ENCODE measurements at places on chromosomes 2 and 18.
A peak's percentile ranks its signal among the peaks of the same experiment; 100 is the strongest.

DNA sequence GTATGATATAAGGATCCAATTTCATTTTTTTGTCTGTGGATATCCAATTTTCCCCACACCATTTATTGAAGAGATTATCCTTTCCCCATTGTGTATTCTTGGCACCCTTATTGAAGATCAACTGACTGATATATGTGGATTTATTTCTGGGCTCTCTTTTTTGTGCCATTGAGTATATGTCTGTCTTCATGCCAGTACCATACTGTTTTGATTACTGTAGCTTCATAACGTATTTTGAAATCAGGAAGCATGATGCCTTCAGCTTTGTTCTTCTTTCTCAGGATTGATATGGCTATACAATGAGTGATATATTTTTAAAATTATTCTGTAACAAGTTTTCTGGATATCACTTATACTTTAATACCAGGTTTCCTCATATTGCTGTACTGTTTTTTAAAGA lies 58.1 kb upstream of the DLX2 start:
- no peak for DNase-seq

- no peak for DNase-seq
Observed at GRCh38 chr2:96251721-96252292, 14.0 kb downstream of the TMEM127 start.

- no peak for DNase-seq
Observed at GRCh38 chr18:1499265-1499664, 594.6 kb downstream of the ADCYAP1 start.

DNA sequence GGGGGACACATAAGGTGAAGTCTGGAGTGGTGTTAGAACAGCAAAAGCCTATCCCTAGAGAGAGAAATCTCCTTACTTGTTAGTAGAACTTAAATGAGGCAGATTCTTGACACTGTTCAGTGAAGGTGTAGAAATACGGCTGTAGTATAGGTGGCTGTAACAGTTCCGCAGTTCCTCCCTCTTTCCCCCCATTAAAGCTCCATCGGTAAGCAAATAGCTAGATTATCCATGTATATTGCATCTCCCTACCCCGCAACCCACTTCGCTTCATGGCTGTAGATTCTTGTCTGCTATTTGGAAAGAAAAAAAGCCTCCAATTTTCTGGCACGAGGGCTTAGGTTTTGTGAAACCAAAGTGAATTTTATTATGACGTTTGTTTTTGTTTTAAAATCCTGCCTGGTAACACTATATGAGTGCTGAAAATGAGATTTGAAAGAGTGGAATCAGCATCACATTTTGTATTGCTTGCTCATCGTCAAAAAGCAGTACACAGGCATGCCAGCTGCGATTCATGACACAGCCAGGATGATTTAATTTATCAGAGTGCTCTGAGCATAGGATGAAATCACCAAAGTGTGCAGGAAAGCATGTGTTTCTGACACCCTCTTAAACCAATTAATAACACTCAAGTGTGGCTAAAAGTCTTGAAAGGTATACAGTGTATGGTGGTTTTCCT lies 1.4 kb downstream of the FAM171B start:
- no peak for DNase-seq

DNA sequence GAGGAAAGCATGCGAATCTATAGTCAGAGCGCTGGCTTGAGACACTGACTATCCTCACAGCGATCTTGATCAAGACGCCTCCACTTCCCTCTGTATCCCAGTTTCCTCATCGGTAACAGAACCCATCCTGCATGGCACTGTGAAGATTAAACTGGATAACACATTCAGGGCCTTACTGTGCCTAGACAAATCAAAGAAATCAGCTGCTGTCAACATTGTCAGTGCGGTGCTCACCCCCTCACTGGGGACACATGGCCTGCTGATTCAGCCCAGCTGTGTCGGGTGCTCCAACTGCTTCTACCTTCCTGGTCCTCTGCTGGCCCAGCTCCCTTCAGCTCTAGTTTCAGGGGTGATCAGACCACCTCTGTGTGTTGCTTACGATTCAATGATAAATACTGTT lies 268.6 kb upstream of the AGAP1 start:
- no peak for DNase-seq

DNA sequence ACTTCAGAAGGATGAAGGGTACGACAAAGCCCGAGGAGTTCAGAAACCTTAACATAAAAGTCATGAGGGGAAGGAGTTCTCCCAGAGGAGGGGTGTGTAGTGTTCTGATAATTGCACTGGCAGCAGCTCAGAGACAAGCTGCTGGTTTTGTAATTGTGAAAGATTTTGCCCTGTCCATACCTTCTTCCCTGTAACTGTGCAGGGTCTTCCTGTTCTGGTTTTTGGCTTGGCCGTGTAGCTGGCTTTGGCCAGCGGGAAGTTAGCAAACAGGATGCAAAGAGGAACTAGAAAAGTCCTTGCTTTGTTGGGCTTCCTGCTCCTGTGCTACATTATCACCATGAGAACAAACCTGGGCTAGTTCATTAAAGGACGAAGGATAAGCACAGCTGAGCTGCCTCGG lies 160.8 kb downstream of the LPIN1 start:
- no peak for DNase-seq

GRCh38 chr2:104444392-104444791 lies 409.5 kb upstream of the POU3F3 start:
- no peak for DNase-seq

DNA sequence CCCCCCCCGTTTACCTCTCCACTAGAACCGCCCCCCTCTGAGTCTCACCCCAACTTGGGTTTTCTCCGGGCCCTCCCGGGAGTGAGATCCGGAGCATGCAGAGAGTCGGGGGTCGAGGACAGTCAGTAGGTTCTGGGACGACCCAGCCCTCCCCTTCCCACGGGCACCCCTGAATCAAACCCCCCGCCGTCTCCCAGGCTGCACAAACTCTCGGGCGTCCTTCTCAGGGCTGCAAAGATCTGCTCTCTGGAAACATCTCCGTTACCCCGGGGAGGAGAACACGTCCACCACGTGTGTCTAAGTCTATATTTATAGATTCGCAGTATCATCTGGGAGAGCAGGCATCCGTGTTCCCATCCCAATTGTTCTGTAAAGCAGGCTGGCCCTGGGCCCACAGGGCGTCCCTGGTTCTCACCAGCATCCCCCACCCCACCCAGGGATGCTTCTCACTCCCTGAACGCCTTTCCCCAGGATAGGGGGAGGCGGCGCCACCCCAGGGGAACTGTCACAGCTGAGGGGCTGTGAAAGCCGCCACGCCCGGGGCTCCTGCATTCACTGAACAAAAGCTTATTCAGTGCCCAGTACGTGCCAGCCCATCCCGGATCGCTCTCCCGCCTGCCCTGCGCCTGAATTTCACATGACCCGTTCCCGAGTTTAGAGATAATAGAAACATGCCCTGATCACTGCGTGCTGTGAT lies 765 bp upstream of the DIPK1C start:
- no peak for DNase-seq

- DNase-seq, result peak; percentile 12
Observed at GRCh38 chr18:26088487-26088886, 1.9 kb downstream of the SS18 start.

DNA sequence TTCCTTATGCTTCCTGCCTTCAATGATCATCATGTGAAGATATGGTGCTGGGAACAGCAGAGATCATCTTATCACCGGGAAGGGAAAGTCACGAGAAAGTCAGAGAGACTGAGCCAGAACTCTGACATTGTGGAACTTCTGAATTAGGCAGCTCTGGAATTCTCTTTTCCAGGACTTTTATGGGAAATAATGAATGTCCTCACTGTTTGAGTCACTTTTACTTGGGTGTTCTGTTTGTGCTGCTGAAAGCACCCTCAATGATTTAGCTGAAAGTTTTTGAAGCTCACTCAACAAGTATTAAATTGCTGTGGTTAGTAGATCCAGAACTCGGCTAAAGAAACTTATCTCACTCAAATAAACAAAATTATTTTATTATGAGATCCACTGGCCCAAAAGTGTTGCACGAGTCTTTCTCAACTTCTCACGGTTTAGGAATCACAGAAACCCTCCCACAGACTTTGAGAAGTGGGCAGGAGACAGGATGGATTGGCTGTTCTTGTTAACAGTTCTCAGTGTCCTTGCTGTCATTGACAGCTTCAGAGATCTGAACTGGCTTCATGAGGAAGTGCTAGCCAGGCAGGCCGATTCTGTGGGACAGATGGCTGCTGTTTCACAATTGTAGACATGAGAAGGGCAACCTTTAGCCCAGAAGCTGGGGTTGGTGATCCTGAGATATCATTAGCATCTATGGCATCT lies 26.4 kb upstream of the ATRAID start:
- DNase-seq, result no peak

DNA sequence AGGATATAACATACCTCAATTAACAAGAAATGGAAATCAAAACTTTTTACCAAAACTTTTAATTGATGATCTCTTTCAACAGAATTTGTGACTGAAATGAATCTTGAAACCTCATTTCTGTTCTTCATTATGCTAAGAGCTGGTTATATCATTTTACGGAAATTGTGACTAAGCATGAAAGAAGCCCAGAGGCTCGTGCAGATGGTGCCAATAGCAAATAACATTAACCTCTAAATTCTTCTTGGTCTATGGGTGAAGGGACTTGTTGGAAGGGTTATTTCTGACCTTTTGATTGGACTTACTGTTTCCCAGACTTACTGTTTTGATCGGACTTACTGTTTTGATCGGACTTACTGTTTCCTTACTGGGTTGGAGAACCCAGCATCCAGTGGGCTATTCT lies 435.6 kb downstream of the TDRD15 start:
- no peak for DNase-seq

DNA sequence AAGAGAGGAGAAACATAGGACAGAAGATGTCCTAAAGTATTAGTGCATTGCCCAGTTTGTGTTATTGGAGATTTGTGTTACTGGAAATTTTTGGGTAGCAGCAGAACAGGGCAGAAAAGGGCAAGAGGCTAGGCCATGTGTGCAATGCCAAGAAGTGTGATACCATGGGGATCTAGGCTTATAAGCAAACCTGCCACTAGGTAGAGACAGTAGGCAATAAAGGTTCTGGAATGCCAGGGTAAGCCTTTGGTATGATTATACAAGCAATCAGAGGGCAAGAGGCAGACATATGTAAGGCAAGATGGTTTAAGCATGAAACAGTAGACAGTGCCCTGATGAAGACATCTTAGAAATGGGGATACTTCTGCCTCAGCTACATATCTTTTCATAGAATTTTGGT lies 12.3 kb upstream of the CERS6 start:
- DNase-seq, result no peak

DNA sequence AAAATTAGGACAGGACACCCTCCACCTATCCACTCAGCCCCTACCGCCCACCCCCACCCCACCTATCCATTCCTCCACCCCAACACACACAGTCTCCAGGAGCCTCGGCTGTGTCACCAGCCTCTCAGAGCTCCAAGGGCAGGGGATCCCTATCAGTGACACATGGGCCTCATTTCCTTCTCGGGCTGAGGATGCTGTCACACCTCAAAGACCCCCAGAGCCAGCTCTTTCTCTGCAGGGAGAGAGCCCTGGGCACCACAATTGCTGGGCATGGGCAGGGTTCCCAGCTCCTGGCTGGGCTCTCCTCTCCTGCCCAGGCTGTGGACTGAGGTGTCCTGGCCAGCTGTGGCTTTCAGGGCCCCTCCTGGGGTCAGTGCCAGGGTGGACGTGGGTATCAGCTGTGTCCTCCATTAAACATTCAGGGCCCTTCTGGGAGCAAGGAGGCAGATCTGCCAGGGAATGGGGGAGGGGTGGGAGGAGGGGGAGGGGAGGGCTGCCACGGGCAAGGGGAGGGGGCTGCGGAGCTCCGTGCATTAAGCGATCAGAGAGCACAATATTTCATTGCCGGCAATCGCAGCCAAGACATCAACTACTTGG lies 14.3 kb upstream of the ECEL1 start:
- DNase-seq, result no peak

DNA sequence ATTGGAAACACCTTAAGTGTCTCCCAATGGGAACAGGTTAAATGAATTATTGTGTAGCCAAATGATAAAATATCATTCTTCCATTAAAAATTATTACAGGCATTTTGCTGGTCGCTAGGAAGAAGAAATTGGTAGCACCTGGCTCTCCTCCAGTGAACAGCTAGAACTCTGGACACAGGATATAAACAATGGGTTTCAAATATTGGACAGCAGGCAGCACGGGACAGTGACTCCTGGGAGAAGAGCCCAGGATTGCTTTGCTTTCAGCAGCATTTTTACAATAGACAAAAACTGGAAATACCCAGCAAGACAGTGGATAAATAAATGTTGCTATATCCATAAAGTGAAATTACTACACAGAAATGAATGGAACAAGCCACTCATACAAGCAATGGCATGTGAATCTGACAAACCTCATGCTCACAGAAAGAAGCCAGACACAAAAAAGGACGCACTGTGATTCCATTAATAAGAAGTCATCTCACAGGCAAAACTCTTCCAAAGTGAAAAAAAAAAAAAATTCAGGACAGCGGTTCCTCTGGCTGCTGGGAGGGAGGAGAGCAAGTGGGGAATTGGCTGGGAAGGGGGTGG lies 50.5 kb downstream of the LAMA1 start:
- DNase-seq, result no peak

- DNase-seq, result no peak
Observed at GRCh38 chr18:57585855-57586250, 649 bp downstream of the FECH start.

DNA sequence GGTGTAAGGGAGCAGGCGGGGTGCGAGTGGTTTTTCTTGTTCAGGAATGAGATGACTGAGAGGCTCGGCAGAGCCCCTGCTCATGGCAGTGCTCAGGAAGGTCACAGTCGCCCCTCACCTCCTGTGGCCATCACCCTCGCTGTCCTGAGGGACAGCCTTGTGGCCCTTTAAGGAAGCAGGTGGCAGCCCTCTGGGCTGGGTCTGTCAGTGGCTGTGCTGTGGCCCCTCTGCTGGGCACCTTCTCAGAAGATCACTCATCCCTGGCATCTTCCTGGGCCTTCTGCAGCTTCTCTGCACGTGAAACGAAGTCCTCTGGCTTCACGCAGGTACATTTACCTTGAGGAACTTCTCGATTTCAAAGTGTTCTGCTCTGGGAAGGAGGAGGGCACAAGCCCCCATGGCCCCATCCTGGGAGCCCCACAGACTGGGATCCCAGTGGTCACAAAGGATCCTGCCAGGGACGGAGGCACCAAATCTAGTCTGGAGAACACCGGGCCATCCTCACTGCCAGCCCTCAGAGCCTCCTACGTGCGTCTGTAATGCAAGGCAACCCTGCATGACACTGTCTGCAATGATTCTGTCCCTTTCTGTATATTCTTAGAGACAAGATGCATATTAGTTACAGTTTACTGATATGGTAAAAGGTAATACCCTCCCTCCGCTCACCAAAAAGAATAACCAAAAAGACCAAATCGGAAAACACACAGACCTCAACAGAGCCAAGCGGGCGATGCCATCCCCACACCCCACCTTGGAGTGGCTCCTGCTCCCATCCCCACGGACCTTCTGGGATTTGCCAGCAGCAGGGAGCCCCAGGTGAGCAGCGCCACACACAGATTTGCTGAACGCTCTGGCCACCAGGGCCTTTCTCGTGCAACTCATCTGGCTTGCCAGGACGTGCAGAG lies 25.9 kb upstream of the FAHD2A start:
- no peak for DNase-seq

GRCh38 chr2:42962508-42962953 lies 170.1 kb upstream of the HAAO start:
- no peak for DNase-seq
